ENCODE measurements at places on chromosomes 1 and 21. TPM values are rescaled to one million over a fixed set of nuclear protein-coding genes. Genes with fewer than 3 reads are reported as not detected.
A peak's percentile ranks its signal among the peaks of the same experiment; 100 is the strongest.

DNA sequence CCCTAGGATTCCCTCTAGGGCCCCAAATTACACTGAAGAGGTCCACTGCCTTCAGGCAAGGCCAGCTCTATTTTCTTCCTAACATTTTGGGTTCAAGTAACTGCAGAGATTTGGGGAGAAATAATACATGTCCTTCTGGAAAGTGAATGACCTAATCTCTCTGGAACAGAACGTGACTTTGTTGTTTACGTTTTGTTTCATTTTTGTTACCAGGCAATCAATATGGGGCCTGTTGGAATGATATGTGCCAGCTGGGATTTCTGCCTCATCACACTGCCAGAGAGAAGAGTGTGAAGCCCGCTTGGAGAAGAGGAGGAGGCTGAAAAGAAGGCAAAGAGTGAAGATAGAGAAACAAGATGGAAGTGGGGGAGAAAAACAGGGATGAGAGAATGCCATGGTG is 116.7 kb downstream of the FASLG start:
- DNase-seq = no peak

DNA sequence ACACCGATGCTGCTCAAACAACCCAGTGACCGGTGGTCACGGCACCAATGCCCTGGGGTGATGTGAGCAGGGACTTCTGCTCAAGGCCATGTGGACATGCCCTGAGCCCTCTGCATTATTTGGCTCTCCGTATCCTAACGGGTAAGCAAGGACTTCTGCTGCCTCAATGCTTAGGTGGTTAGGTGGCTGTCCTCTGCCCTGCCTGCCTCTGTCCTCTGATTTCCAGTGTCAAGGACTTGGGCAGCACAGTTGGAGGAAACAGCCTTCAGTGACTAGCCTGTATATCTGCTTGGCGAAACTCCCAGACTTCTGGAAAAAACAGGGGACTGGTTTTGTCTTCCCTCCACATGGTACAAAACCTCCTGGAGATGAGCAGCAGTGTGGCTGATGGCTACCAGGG is 34.5 kb downstream of the DNAJC11 start:
- DNase-seq = no peak

DNA sequence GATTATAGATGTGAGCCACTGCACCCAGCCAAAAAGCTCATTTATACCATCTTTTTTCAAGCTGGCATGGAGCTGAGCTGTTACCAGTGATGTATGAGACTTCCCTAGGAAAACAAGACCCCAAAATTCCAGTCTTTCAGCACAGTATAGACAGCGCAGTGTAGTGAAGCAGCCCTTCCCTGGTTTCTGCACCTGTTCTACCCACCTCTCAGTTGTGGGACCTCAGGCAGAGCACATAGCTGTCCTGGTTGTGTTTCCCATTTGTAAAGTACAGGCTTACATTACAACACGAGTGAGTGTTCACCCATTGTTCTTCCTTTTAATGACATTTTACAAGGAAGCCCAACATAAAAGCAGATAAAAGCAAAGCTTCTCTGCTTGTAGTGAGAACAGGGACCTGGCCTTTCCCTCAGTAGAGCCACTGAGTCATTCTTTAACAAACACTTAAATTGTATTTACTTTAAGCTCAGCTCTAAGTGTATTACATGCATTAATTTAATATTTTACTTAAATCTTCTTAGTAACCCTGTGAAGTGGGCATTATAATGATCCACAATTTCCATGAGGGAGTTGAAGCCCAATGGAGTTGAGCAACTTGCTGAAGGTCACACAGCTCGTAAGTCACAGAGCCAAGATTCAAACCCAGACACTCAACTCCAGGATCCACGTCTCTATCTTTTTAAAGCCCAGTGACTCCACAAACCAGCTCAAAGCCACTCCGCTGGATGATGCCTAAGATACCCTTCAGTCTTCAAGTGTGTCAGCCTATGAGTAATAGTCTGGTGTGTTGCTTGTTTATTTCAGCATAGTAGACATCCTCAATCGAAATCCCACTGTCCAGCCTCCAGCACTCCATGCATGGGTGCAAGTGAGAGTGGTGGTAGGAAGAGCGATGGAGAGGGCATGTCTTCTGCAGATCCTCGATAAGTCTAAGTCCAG is 40.5 kb upstream of the CAPZB start:
- DNase-seq = no peak

- DNase-seq = no peak
These were observed 9.5 kb downstream of the PALMD start for GRCh38 chr1:99655376-99655775.

GRCh38 chr1:203046984-203047630 is 20.8 kb downstream of the PPFIA4 start:
- DNase-seq = no peak

DNA sequence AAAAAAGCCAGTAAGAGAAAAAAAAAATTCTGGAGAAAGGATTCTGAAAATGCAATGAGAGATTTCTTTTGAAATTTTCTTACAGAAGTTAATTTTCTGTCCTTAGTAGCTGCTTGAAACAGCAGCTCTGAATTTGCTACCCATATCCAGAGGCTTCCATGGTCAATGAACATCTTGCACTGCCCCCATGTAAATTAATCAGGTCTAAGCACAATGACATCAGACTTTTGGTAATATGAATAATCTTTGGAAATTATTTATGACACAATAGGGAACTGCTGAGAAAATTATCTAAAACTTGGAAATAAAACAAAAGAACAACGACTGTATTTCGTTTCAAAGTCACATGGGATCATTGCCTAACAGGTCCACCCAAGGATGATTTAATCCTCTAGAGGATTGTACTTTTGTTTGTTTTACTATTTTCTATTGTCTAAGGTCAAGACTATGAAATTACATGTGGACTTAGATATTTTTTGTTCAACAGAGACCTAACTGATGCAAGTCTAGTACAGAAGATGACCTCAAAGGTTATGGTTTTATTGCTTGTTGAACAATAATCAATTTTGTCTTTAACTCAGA is 312.1 kb downstream of the BACH1 start:
- DNase-seq = no peak

DNA sequence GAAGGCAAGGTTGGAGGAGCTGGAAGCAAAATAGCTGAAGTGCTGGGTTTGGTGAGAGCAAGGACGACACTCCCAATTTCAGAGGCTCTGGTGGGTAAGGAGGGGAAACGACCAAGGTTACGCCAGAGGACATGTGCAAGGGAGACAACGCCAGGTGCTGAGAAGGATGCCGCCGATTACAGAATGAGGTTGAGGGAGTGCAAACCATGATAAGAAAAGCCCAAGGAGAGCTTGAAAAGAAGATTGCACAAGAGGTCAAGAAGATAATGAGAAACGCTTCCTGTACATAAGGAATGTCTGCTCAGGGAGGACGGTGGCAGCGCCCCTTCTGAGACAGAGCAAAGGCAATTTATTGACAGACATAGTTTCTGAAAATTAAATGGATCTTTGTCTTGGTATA is 382.0 kb upstream of the PROX1 start:
- no peak for DNase-seq

DNA sequence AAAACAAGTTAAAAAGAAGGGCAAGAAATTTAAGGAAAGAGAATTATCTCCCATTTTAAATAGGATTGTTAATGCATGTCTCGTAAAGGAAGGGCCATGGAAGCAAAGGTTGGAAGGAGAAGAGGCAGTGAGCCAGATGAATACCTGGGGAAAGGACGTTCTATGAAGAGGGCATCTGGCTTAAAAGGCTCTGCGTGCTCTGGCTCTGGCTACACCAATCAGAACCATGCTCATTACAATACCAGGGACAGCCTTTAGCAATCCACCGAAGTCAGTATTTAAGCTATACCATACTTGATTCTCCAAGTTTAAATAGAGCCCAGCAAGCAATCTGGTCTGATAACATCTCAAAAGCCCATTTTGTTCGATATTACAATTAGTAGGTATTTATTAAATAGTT is 58.5 kb upstream of the C1orf87 start:
- no peak for DNase-seq

DNA sequence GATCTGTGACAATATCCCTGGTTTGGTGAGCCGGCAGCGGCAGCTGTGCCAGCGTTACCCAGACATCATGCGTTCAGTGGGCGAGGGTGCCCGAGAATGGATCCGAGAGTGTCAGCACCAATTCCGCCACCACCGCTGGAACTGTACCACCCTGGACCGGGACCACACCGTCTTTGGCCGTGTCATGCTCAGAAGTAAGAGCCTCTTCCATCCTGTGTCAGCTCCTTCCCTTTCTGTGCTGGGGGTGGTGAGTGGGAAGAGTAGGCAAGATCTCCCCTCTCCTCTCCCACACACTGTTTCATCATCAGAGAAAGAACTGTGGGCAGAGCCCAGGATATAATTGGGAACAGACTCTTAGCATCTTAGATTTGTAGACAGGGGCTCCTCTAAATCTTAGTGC is 6.1 kb downstream of the WNT2B start:
- peak; percentile 43 for DNase-seq

DNA sequence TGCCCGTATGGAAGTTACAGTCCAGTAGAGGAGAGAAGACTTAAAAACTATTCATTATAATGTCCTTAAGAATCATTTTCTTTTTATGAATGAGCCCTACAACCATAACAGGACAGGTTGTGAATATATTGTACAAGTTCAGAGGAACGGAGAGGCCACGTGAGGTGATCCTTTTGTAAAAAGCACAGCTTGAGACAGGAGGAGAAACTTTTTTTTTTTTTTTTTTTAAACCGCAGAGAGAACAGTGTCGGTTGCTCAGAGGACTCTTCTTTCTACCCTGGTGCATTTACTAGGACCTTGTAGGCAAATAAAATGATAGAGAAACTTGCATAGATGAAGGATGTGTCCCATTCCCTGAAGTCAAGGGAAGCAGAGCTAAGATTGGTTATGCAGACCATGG is 32.1 kb downstream of the DYRK1A start:
- no peak for DNase-seq

DNA sequence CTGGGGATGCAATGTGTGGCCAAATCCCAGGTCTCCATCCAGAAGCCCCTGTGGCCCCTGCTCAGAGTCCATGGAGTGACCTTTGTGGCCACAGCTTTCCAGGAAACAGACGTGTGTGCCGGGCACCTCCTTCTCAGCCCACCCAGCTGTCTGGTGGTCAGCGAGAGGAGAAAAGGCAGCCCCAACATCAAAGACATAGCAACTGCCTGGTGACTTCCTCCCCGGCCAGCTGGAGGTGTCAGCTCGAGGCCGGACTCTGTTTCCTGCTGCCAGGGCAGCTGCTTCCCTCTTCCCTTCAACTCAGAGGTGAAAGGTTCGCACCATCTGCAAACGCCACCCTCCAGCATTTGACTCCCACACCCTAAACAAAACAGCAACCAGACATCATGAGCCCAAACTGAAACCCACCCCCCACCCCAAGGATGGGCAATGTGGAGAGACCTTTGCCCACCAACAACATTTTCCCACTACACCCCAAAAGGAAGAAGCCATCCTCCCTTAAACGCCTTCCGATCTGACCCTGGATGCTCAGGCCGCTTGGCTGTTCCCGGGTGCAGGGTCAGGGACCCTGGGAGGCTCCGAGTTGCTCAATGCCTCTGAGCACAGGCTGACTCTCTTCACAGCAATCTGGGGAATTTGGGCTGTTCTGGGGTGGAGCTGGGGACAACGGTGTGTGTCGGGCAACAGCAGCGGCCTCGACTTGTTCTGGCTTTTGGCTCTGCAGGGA is 162.3 kb downstream of the PSMG1 start:
- peak; percentile 65 for DNase-seq

- DNase-seq = no peak
These were observed 135.9 kb downstream of the SLC30A10 start for GRCh38 chr1:219792337-219793021.

DNA sequence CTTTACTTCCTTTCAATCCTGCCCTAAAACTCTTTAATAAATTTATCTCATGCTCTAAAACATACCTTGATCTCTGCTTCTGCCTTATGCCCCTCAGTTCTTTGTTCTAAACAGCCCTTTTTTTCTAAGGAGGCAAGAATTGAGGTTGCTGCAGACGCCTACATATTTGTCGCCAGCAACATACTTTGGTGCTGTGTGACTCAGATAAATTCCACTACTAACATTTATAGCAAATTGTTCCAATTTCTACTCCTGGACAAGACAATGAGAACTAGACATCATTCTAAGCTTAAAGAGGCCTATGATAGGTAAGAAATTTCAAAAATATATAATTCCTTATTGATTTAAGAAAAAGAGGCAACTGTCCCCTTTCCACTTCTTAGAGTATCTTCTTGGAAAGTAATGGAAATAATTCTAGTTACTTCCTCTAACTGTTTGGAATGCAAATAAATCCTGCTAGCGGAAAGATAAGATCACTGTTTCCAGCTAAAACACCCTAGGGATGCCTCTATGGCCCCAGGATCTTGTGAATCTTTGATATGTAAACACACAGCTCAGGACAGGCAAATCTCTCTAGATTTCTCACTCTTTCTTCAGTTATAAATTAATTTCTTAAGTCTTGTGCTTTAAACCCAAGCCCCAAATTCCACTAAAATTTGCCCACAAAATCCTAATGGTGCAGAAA is 869.1 kb downstream of the KCNT2 start:
- no peak for DNase-seq

- DNase-seq = no peak
These were observed 196.7 kb upstream of the DAB1 start for GRCh38 chr1:57620605-57621004.

Gene NR5A2
- 2.1 TPM for total RNA-seq

Gene KRTAP15-1
- not detected for total RNA-seq

Gene PROK1
- total RNA-seq = not detected

Gene S1PR1
- 130 TPM for total RNA-seq

Gene RIPPLY3
- total RNA-seq = 0.20 TPM
